ENCODE measurements at places on chromosomes 3 and 15. TPM values are rescaled to one million over a fixed set of nuclear protein-coding genes. Genes with fewer than 3 reads are reported as not detected.

Gene ALAS1
- 103 TPM for total RNA-seq

Gene TYRO3
- total RNA-seq = 81.2 TPM

Gene PDHB
- 90.4 TPM for total RNA-seq

Gene TMEM158
- total RNA-seq = 4.2 TPM

Gene ADGRG7
- total RNA-seq = not detected

Gene APH1B
- total RNA-seq = 17.0 TPM

Gene ZNF592
- 4.5 TPM for total RNA-seq

Gene CCDC39
- not detected for total RNA-seq

Gene ROBO1
- 50.9 TPM for total RNA-seq

Gene TTC21A
- 1.7 TPM for total RNA-seq

Gene MORC1
- total RNA-seq = not detected

Gene STXBP5L
- 2.0 TPM for total RNA-seq

Gene TRAT1
- total RNA-seq = not detected

Gene GOLGA8N
- 0.29 TPM for total RNA-seq

Gene ASB14
- total RNA-seq = not detected

Gene ACOX2
- 3.0 TPM for total RNA-seq

Gene GOLGA6L26
- total RNA-seq = not detected

Gene RASL12
- total RNA-seq = not detected

Gene SPINK8
- total RNA-seq = not detected

Gene SI
- not detected for total RNA-seq

Gene CCR3
- not detected for total RNA-seq

Gene CHRNA5
- total RNA-seq = 12.6 TPM

Gene PLSCR5
- not detected for total RNA-seq

Gene AP3B2
- total RNA-seq = 0.74 TPM

Gene SLC35A5
- 68.9 TPM for total RNA-seq

Gene VWA5B2
- total RNA-seq = not detected

Gene TM4SF18
- 72.6 TPM for total RNA-seq

Gene CKMT1B
- 55.2 TPM for total RNA-seq

Gene IL5RA
- not detected for total RNA-seq

Gene MYO1E
- 59.9 TPM for total RNA-seq

Gene FOXB1
- not detected for total RNA-seq

Gene ACP3
- total RNA-seq = 0.26 TPM

Gene ERICH6
- total RNA-seq = not detected

Gene CCR1
- 1.0 TPM for total RNA-seq

Gene KLHL40
- not detected for total RNA-seq

Gene CYFIP1
- total RNA-seq = 83.3 TPM

Gene SKIL
- 18.5 TPM for total RNA-seq

Gene SETMAR
- 15.2 TPM for total RNA-seq

Gene FAM227B
- total RNA-seq = 2.6 TPM

Gene TMA7
- total RNA-seq = 439 TPM

Gene PRTG
- total RNA-seq = 16.4 TPM

Gene AGBL1
- not detected for total RNA-seq

Gene PCOLCE2
- total RNA-seq = 57.2 TPM

Gene LDHAL6B
- total RNA-seq = not detected

Gene TEX264
- total RNA-seq = 124 TPM

Gene SLCO2A1
- total RNA-seq = not detected

Gene GP9
- not detected for total RNA-seq

Data from SK-MEL-5 (cell line).